ENCODE measurements at places on chromosomes 11 and 22.

DNA sequence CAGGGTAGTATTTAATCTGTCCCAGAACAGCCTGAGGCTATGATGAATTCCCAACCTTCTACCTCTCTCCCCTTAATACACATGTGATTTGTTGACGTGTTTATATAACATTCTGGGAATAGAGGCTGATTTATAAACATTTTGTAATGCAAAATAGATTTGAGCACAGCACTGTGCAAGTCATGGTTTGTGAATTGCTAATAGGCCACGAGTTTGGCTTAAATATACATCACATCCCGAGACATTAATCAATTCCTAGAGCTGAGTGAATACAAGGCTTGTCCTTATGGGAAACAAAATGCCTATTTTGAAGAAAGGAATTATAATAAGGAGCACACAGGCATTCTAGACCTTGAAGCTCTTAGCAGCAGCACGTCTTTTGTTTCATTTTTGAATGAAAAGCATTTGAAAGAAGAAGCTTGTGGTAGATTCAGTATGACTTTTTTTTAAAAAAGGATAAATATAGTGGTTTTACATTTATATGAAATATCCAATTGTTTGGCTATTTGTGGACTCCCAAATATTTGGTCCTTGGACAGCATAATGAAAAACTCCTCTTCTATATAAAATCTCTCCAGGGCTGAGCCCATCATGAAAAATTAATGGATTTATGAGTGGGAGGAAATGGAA, 116.4 kb downstream of the SLC17A6 start:
- DNase-seq: no peak

DNA sequence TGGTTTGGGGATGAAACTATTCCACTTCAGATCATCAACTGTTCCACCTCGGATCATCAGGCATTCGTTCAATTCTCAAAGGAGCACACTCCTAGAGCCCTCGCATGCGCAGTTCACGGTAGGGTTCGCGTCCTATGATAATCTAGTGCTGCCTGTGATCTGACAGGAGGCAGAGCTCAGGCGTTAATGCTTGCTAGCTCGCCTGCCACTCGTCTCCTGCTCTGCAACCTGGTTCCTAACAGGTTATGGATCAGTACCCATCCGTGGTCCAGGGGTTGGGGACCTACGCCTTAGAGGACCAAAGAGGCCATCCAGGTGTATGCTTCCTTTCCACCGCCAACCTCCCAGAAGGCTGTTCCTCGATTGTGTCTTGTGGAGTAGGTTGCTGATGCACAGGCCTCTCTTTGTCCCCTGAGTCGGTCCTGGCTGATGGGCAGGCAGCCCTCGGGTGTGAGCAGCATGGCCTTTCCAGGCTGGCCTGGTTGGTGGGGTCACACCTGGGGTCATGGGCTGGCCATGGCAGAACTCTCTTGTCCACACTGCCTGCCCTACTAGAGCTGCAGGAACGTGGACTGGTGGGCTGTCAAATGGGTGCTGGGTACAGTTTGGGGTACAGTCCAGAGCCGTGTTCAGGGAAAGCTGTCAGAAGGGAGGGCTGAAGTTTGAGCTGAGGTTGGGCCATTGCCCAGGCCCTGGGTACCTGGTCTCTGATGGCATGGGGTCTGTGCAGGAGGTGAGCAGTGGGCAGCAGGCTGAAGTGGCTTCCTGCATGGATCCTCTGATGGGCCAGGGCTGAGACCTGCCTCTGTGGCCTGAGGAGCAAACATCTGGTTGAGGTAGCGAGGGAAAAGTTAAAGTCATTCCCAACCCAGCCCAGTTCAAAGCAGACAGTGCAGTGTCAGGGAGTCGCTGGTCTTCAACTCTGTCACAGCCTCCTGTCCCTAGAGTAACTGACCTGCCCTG, 11.1 kb downstream of the PRDM11 start:
- DNase-seq: no peak

DNA sequence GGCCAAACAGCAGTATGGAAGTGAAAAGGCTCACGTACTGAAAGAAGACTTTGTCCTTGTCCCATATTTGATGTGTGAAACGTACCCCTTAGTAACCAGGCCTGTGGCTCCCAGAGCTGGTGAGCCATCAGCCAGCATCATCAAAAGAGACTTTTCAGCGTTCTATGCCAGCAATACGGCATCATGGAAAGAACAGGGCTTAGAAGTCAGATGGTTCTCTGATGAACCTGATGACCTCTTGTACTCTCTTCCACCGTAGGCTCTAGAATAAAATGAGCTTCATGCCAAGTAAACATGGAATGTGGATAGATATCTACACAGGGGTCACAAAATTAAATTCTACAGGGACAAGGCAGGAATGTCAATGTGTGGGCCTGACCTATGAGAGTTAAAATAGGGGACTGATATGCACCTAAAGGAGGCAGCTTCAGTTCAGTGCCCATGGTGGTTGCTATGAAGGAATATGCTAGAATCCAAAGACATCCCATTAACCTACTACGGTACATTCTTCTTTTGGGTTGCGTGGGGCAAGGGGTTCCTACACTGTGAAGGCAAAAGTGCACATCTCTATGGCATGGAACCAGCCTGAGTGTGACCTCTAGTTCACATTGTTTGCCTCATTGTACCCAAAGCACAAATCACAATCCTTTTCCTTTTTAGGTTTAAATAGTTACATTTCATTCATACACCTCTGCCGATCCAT, 130.6 kb downstream of the ETS1 start:
- no peak for DNase-seq

- DNase-seq: no peak
Observed at GRCh38 chr11:17012712-17013547, 1.3 kb downstream of the PLEKHA7 start.

- no peak for DNase-seq
Observed at GRCh38 chr11:79062814-79063762, 377.7 kb downstream of the TENM4 start.

DNA sequence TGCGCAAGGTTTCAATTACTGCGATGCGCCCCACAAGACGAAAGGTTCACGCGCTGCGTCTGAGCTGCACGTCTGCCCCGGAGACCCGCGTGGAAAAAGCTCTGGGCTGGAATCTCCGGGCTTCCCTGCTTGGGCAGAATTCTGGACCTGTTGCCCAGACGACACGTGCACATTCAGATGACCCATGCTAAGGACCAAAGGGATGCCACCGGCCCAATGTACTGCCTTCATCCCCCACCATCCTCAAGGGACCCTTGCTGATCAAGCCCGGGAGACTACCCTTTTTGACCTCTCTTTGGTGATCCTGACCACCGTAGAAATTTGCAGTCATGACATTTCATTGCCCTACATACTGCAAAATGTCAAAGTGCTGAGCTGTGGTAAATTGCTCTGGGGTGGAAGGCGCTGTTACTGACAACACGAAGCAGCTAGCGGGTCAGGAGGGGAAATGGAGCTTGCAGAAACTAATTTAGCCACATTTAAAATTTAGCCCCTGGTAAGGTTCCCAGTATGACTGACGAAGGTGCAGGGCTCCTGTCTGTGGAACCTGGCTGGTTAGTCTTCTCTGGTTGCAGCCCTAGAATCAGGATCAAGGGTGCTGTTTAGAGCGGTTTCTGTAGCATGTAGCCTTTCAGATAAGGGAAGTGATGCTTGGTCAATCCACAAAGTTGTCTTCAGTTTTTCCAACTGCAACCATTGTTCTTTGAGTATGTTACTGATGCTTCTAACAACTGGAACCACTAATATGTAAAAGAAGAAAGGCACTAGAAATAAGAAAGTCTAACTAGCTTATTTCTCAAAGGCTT, 81.9 kb downstream of the PRR5L start:
- no peak for DNase-seq

DNA sequence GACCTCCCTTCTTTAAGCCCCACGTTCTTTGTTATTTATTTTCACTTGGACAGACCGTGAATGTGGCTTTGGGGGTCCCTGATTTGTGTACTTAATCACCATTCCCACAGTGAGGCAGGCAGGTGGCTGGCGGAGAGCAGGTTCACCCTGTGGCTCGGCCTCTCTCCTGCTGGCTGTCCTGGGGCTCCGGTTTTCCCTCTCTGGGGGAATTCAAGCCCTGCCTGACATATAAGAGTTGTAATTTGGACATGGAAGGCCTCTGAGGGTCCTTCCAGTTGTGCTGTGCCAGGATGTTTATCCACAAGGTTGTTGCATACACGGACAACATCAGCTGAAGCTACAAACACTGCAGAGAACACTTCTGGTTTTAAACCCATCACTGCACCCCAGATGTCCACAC, 824.5 kb downstream of the TBC1D22A start:
- DNase-seq: no peak

Measured in activated gamma-delta T cell treated with Interleukin-2 at 50 U/mL for 16 hours (primary cell).